ENCODE measurements at places on chromosomes 5 and 9.

DNA sequence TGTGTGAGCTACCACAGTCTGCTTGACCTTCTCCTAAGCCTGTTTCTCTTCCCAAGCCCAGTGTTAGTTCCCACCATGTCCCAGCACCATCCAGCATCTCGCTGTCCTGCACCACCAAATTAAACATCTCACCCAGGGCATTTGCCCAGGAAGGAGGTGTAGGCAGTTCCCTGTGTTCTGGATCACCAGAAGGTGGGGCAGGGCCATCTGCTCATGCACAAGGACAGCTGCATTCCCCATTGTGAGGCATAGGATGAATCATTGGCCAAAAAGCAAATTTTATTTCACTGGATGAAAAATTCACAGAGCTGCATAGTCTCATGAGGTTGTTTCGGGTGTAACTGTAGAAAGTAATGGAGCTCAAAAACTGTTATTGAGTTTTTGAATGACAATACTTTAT, 89.5 kb upstream of the GRIA1 start:
- DNase-seq = no peak

DNA sequence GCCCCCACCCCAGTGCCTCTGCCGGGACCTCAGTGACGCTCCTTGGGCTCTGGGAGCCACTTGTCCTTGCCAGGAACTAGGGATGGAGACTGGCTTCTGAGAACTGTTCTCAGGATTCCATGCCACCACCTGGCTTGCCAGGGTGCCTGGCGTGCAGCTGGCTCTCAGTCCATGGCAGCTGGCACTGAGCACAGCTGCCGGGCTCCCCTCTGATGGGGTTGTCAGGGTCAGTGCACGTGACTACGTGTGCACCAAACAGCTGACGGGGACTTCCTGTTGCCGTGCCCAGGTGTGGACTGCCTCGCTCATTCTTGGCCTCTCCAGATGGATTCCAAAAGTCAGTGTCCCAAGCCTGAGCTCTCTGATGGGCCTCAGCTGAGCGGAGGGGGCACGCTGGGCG, 9.4 kb downstream of the KCNT1 start:
- no peak for DNase-seq

- DNase-seq = no peak
Measured at GRCh38 chr9:29657821-29658220, 2084.5 kb upstream of the C9orf72 start.

GRCh38 chr5:35822511-35822910, 34.2 kb upstream of the IL7R start:
- DNase-seq = no peak

GRCh38 chr9:89342213-89342612, 23.9 kb downstream of the SECISBP2 start:
- DNase-seq = no peak

Data from NCI-H446 (cell line).